Gastrocnemius medialis (tissue), 4 donors: ENCODE measurements at places on chromosomes 1 and 21. TPM values are rescaled to one million over a fixed set of nuclear protein-coding genes. Genes with fewer than 3 reads are reported as not detected.

- no peak for DNase-seq
These were observed 43.7 kb downstream of the C8B start for GRCh38 chr1:56922070-56922469.

DNA sequence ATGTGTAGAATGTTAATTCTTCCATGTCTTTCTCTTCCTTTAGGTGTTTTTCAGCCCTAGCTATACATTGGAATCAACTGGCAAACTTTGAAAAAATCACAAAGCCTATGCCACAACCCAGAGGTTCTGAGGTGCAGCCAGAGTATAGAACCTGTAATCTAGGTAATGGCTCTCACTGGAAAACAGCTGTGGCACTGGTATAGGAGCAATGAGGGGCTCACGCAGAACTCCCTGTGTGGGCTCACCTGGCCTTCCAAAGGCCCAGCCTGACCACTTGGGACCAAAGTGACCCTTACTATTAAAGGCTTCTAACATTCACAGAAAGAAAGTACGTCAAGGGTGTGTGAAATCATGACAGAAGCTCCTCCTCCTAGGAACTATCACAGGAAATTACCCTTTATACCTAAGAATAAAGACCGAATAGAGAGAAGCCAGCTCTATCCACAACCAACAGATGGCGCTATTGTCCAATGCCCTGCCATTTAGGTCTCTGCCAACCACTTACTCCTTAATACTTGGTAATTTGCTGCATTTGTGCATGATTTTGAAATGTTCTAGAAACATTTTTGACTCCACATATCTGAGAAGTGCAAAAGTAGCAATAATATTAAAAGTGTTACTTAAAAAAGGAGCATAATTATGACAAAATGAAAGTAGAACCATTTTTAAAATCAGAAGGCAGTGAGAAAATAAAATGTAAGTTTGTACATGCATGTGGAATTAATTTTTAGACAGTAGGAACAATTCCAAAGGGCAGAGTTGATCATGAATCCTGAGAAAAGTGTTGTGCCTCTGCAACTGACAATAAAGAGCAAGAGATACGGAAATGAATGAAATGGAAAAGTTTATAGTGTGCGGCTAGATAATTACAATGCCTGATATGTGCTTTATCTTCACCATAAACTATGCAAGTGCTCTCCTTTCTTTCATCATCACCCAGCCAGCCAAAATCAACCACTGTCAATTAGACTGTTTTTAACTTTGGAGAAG lies 93.1 kb upstream of the HAO2 start:
- DNase-seq = no peak

GRCh38 chr1:59103457-59103856 lies 193.4 kb upstream of the FGGY start:
- no peak for DNase-seq

GRCh38 chr1:236759252-236759859 lies 35.7 kb upstream of the MTR start:
- no peak for DNase-seq

MROH9 gene
- total RNA-seq = not detected

DNA sequence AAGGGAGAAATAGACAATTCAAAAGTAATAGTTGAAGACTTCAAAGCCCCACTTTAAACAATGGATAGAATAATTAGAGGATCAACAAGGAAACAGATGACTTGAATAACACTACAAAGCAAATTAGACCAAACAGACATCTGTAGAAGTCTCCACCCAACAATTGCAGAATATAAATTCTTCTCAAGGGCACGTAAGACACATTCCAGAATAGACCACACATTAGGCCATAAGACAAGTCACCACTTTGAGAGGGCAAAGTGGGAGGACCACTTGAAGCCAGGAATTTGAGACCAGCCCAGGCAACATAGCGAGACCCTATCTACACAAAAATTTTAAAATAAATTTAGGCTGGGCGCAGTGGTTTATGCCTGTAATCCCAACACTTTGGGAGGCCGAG lies 20.5 kb upstream of the RNF186 start:
- DNase-seq = no peak

- DNase-seq = no peak
These were observed 58.4 kb downstream of the FHAD1 start for GRCh38 chr1:15305468-15305770.

DNA sequence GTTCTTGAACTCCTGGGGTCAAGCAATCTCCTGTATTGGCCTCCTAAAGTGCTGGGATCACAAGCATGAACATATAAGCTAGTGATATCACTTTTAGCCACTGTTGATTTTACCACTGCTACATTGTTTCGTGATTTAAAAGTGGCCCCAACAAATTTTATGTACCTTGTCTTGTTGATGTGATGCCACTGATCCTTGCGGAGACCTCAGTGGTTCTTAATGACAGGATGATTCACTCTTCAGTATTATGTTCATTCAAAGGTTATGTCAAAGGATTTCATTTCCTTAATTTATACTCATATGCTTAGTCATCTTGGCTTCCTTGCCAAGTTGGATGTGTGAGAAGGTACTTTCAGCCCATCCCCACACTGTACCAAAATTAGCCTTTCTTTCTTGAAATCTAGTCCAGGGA lies 12.1 kb downstream of the PRKACB start:
- DNase-seq = no peak
